ENCODE measurements at places on chromosomes 16 and 17. TPM values are rescaled to one million over a fixed set of nuclear protein-coding genes. Genes with fewer than 3 reads are reported as not detected.

SMIM36 gene
- not detected for total RNA-seq

PABPN1L gene
- not detected for total RNA-seq

ITGA2B gene
- 0.56 TPM for total RNA-seq

PRRT2 gene
- 0.58 TPM for total RNA-seq

CEP295NL gene
- total RNA-seq = 1.4 TPM

CNTNAP1 gene
- 15.0 TPM for total RNA-seq

EMP2 gene
- total RNA-seq = 10.7 TPM

GRAPL gene
- not detected for total RNA-seq

NLRC3 gene
- 0.19 TPM for total RNA-seq

TMEM238L gene
- not detected for total RNA-seq

FAM171A2 gene
- total RNA-seq = 4.8 TPM

MIEN1 gene
- 16.7 TPM for total RNA-seq

LGALS9B gene
- not detected for total RNA-seq
